Activated CD4-positive, alpha-beta T cell treated with anti-CD3 and anti-CD28 coated beads, Interleukin-2, amount 50 U/mL, for 1 hour (primary cell): ENCODE measurements at places on chromosomes 1 and 21.

GRCh38 chr1:100502052-100502792 is 35.7 kb upstream of the GPR88 start:
- DNase-seq, result no peak

DNA sequence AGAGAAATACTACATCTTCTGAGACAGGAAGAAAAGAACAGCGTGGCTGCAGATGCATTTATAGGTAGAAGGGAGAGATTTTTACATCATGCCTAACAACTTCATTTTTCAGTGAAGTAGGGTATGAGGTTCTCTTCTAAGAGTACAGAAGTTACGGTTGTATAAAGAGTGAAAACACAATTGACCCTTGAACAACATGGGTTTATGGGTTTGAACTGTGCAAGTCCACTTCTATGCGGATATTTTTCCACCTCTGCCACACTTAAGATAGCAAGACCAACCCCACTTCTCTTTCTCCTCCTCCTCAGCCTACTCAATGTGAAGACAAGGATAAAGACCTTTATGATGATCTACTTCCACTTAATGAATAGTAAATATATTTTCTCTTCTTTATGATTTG is 64.5 kb downstream of the RPAP2 start:
- no peak for DNase-seq

DNA sequence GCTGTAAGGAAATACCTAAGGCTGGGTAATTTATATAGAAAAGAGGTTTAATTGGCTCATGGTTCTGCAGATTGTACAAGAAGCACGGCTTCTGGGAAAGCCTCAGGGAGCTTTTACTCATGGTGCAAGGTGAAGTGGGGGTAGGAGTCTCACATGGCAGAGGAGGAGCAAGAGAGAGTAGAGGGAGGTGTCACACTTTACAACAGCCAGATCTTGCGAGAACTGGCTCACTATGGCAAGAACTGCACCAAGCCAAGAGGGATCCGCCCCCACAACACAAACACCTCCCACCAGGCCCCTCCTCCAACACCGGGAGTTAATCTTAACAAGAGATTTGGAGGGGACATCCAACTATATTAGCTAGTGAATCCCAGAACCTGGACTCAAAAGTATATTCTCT is 135.4 kb upstream of the SOD1 start:
- no peak for DNase-seq

- no peak for DNase-seq
These were observed 35.8 kb downstream of the ECE1 start for GRCh38 chr1:21254335-21254951.

- no peak for DNase-seq
These were observed 99.3 kb upstream of the VAV3 start for GRCh38 chr1:108064255-108064654.
